SW 1271 (cell line): ENCODE measurements at places on chromosomes 3 and 15.

GRCh38 chr3:160409812-160410610 is 10.6 kb downstream of the SMC4 start:
- DNase-seq, result no peak

DNA sequence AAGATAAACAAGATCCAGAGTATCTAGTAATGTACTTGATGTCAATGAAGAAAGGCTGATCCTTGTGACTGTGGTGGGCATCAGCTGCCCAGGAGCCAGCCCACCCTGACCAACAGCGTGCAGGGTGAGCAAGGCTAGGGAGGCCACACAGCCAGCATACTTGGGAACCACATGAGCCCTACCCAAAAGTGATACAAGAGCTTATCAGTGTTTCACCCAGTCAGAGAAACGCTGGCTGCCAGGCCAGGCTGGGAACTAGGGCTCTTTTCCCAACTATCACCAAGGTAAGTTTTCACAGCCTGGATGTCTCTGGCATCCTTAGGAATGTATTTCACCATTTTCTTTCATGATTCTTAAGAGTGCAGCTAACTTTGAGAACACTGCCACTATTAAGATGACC is 24.9 kb downstream of the CHAC1 start:
- DNase-seq, result no peak

GRCh38 chr3:5330152-5330810 is 142.8 kb downstream of the EDEM1 start:
- no peak for DNase-seq

- DNase-seq, result no peak
Measured at GRCh38 chr3:53328746-53329145, 18.6 kb downstream of the DCP1A start.

GRCh38 chr15:95812491-95812890 is 518.0 kb upstream of the NR2F2 start:
- no peak for DNase-seq

- DNase-seq, result no peak
Measured at GRCh38 chr3:112448939-112449338, 50.3 kb downstream of the BTLA start.

GRCh38 chr3:175417426-175417825 is 558.3 kb downstream of the NAALADL2 start:
- no peak for DNase-seq

- DNase-seq, result no peak
Measured at GRCh38 chr3:194136519-194137007, 615 bp downstream of the HES1 start.

DNA sequence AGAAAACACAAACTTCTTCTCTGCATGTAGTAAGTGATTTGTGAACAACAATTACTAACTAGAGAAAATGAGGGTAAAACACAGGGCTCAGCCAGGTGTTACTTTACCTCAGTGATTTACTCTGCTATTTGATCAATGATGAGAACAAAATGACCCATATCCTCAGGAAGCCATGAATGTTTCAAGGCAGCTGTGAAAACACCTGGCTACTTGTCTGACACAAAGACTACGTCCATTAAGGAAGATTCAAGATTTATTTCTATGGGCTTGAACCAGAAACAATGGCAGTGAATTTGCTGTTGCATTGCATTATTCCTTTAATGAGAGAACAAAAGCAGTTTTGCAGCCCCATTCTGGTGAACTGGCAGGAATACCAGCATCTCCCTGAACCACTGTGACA is 374.6 kb upstream of the ARL6 start:
- DNase-seq, result no peak

- no peak for DNase-seq
Measured at GRCh38 chr3:69420781-69421520, 35.1 kb upstream of the FRMD4B start.

DNA sequence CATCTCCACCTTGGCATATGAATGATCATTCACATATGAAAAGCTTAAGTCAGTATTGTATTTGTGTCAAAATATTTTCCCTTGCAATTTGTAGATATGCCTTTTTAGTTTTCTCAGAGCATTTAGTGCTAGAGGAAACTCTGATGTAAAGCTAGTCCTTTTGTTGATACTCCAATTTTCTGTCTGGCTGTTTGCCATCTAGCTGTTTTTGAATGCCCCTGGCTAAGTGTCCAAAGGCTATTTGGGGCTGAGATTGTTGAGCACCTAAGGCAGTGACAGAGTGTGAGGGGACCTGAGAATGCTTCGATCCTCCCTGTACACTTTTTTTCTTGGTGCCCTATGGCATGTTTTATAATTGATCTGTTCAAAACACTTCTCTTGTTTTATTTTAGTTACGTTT is 3.1 kb downstream of the SLC51B start:
- DNase-seq, result no peak

GRCh38 chr15:71591057-71591456 is 219.3 kb upstream of the NR2E3 start:
- no peak for DNase-seq

GRCh38 chr15:79283252-79284048 is 928 bp downstream of the ANKRD34C start:
- no peak for DNase-seq

DNA sequence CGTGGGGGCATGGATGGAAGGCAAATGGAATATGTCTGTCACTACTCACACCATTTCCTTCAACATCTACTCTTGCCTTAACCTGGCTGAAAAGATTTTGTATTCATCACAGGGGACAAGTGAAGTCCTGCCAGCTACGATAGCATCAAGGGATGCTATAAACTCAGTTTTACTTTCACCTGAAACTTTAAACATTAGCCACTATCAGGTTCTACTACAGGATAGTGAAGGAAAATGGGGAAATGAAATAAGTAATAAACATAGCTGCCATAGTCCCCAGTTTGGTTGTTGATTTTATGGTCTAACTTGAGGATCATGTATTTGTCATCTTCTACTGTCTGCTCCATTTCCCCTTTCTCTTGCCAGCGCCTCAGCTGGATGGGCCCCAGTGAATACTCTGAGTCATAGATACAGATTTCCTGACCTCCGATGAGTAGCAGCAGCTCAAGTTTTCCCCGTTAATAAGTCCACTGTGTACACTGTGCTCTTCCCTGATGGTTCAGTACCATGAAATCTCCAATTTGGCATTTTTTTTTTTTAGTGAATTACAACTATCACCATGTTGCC is 338.2 kb upstream of the SLCO3A1 start:
- no peak for DNase-seq

- DNase-seq, result no peak
Measured at GRCh38 chr3:10453431-10454163, 51.8 kb downstream of the ATP2B2 start.

- no peak for DNase-seq
Measured at GRCh38 chr3:86800116-86800515, 190.8 kb downstream of the VGLL3 start.

GRCh38 chr3:81968658-81969057 is 207.2 kb upstream of the GBE1 start:
- DNase-seq, result no peak

DNA sequence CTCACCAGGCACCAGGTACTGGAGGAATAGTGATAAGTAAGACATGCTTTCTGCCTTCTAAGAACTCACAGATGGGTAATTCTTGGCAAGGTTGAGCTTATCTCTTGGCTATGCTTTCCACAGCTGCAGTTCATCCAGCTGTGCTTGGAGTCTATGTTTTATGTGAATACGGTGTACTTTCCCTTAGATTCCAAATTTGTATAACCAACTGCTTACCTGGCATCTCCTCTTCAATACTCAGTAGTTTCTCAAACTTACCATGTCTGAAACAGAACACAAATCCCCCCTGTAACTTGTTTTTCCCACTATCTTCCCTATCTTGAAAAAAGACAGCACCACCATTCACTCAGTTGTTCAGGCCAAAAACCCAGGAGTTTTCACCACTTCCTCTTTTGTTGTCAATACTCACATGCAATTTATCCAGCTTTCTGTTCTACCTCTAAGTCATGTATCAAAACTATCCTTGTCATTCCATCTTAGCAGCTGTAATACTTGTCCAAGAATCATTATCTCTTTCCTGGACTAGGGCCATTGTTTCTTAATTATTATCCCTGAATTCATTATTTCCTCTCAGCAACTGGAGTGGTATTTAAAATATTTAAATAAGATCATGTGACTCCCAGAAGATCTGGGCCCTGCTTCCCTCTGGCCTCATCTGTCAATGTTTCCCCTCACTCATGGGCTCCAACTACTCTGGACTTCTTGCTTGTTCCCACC is 32.6 kb downstream of the COL6A5 start:
- no peak for DNase-seq

DNA sequence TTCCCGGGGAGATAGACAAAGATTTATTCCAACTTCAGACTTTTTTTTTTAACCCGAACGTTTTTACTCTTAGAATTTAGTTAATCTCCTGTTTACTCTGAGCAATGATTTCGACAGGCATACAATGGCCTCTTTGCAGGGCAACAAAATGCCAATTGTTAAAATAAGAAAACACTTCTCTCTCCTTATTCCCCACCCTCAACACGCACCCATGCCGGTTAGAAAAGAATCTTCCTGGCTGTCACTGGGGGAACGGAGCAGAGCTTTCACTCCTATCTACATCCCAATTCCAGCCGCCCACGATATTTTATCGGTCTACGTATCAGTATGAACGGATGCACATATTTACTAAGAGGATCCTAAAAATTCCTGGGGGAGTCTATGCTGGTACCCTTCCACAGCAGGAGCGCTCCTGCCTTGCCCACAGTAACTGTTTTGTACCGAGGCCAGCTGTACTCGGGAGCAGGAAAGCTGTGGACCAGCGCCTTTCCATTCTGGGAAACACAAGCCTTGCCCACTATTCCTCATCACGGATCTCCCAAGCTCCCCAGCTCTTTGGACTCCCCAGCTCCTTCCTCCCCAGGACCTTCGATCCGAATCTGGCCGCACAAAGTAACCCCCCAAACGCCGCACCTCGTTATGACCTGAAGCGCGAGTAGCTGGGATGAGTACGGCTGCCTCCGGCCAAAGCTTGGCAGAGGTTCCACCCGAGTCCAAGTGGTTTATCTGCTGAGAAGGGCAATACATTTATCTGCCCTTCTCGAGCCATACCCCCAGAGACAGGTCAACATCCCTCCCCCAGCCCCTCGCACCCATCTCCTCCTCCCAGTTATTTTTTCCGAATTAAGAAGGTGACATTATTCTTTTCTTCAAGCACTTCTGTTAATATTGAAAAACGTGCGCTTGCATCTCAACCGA is 2.2 kb upstream of the FOXB1 start:
- DNase-seq, result no peak

- DNase-seq, result no peak
Measured at GRCh38 chr15:31977812-31978661, 52.3 kb upstream of the CHRNA7 start.

GRCh38 chr3:61454801-61455200 is 106.6 kb upstream of the PTPRG start:
- no peak for DNase-seq

GRCh38 chr3:46080969-46081345 is 53.7 kb upstream of the XCR1 start:
- DNase-seq, result no peak

- DNase-seq, result no peak
Measured at GRCh38 chr3:45208586-45208985, 17.5 kb downstream of the TMEM158 start.

DNA sequence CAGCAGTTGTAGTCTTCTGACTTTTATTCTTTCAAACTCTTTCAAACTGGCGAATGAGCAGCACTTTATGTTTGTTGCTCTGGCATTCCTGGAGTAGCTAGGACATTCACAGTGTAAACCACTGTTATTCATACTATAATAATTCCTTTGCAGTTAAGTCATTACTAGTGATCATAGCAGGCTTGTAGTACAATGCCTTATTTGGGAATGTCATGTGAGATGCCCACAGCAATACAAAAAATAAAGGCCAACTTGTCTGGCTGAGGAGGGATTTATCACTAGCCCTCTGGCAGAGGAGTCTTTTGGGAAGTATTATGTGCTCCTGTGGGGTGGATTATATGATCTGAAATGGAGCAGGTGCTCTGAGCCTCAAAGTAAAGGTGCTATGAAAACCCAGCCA is 197.2 kb downstream of the VGLL3 start:
- DNase-seq, result no peak

DNA sequence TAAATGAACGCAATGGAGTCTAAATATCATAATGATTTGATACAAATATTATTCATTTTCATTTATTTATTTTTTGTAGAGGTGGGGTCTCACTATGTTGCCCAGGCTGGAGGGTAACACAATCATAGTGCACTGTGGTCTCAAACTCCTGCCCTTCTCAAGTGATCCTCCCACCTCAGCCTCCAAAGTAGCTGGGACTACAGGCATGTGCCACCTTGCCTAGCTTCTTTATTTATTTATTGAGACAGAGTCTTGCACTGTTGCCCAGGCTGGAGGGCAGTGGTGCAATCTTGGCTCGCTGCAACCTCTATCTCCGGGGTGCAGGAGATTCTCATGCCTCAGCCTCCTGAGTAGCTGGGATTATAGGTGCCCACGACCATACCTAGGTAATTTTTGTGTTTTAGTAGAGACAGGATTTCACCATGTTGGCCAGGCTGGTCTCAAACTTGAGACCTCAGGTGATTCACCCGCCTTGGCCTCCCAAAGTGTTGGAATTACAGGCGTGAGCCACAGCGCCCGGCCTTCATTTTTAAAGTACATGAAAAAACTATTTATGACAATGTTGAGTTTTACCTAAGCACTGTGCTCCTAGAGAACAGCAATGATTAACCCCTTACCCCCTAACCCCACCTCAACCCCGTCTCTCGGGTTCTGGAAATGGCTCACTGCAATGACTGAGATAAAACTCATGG is 4.0 kb upstream of the AEN start:
- no peak for DNase-seq

- no peak for DNase-seq
Measured at GRCh38 chr3:24905266-24905665, 410.6 kb upstream of the THRB start.

GRCh38 chr3:129358772-129359371 is 69.6 kb downstream of the EFCAB12 start:
- DNase-seq, result no peak

DNA sequence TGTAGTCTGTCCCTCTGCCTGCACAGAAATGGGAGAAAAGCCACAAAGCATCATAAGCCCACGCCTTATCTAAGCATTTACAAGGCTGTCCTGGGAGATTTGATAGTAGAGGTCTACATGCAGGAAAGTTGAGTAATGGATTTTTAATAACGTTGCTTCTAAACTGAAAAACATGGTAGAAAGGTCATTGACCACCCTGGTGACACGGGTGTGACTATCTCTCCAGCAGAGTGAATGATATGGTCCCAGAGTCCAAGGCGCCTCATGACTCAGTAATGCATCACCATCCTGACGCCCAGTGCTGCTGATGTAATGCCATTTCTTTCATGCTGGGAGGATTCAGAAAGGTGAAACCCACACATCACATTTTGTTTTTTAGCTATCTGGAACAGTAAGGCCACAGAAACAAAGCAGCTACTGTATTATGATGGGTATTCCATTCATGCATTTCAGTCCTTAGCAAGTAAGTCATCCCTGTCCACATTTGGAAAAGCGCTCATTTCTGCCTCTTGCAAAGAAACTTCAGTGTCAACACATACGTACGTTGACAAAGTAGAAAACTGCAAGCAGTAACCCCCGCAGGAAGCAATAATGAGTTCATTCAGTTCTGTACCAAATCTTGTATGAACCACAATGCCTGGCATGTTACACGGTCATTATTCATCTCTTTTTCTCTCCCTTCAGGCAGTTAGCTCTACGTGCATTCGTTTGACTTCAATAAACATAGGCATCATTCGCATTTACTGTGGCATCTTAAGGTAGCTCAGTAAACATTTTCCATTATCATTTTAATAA is 483.5 kb downstream of the GABRG3 start:
- no peak for DNase-seq
